Activated CD4-positive, alpha-beta T cell treated with anti-CD3 and anti-CD28 coated beads, Interleukin-2, amount 50 U/mL, for 24 hours (primary cell): ENCODE measurements at places on chromosomes 5 and 9.

- DNase-seq, result no peak
Measured at GRCh38 chr5:34012791-34013190, 4.9 kb upstream of the AMACR start.

DNA sequence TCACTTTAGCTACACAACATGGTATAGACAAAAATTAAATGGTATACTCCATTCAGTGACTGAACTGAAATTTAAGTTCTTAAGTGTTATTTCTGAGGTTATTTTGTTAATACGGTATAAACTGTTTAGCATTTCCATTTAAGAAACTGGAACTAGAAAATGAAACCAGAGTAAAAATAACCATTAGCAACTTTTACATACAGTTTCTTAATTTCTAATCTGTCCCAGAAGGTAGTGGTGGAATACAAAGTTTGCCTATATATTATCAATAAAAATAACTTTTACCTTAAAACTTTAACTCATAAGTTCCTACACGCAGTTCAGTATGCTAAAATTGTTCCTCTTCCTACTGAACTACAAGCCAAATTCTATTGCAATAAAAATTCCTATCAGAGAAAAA lies 10.3 kb downstream of the GOLPH3 start:
- no peak for DNase-seq

DNA sequence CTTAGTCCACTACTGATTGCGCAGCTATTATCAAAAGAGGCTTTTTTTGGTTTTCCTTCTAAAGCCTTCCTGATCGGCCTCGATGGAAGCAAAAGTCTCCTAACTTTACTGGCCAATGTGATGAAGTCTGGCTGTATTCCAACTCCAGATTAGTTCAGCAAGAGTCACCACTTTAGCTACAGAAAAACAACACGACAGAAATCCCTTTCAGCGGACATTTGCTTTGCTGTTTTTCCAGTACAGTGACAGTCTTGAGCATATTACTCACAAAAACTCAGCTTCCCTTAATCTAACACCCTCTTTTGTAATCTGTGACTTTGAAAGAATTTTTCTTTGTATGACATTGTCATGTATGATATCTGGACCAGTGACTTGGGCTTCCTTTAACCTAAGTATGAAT lies 95.7 kb downstream of the HOMER1 start:
- no peak for DNase-seq

DNA sequence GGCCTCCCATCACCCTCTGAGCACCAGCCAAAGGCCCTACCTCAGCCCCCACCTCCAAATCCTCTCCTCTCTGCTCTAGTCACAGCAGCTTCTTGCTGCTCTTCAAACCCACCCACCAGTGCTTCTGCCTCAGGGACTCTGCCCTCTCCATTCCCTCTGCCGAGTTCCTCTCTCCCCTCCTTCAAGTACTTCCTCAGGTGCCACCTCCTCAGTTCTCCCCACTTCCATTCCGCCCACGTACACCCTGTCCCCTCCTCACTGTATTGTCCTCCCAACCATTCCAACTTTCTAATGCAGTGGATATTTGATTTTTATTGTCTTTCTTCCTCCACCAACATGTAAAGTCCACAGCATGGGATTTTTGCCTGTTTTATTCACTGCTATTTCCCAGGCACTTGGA lies 43.2 kb downstream of the C5orf15 start:
- no peak for DNase-seq

GRCh38 chr9:120837921-120838320 lies 4.8 kb downstream of the PSMD5 start:
- no peak for DNase-seq

DNA sequence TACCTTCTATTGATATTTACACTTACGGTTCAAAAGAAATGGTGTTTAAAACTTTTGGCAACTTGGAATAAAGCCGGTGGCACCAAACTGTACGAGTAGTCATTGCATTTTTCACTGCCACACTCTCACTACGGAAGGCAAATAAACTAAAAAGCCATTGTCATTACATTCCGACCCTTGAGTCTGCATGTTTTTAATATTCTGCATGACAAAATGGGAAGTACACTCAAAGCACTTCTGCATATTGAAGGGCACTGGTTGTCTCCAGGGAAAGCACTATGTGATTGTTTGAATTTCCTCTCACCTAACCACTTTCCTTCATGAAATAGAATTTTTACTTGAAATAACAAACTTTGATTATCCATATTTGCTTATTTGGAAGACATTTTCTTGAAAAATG lies 426.3 kb downstream of the CETN3 start:
- DNase-seq, result no peak

GRCh38 chr5:11429254-11429653 lies 475.0 kb downstream of the CTNND2 start:
- DNase-seq, result no peak

DNA sequence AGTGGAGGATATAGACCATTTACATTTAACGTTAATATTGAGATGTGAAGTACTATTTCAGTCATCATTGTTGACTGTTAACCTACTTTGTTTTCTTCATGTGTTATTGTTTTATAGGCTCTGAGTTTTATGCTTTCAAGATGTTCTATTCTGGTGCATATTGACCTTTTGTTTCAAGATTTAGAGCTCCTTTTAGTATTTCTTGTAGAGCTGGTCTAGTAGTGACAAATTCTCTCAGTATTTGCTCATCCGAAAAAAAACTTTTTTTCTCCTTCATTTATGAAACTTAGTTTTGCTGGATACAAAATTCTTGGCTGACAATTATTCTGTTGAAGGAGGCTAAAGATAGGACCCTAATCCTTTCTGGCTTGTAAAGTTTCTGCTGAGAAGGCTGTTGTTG lies 91.3 kb downstream of the INVS start:
- DNase-seq, result no peak

GRCh38 chr5:143263272-143263810 lies 140.1 kb downstream of the NR3C1 start:
- no peak for DNase-seq

GRCh38 chr9:134469041-134469875 lies 143.0 kb downstream of the RXRA start:
- no peak for DNase-seq

DNA sequence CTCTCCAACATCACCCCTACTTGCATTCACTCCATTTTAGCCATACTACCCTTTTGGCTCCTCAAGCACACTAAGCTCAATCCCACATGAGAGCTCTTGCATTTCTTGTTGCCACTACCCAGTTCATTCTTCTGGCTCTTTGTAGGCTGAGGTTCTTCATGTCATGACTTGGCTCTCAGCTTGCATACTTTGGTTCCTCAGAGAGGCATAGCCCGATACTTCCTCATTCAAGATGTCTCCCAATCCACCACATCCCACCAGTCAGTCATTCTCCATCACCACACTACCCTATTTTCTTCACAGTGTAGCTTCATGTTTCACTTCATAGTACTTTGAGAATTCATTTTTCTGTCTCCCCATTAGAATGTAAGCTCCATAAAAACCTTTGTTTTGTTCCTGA lies 116.7 kb downstream of the NR6A1 start:
- DNase-seq, result no peak

- no peak for DNase-seq
Measured at GRCh38 chr5:180333661-180334060, 19.5 kb downstream of the GFPT2 start.

- no peak for DNase-seq
Measured at GRCh38 chr9:27487927-27488326, 36.2 kb upstream of the IFNK start.

- no peak for DNase-seq
Measured at GRCh38 chr5:50822761-50823160, 156.3 kb downstream of the PARP8 start.

- no peak for DNase-seq
Measured at GRCh38 chr9:127500399-127500798, 49.1 kb downstream of the LRSAM1 start.

DNA sequence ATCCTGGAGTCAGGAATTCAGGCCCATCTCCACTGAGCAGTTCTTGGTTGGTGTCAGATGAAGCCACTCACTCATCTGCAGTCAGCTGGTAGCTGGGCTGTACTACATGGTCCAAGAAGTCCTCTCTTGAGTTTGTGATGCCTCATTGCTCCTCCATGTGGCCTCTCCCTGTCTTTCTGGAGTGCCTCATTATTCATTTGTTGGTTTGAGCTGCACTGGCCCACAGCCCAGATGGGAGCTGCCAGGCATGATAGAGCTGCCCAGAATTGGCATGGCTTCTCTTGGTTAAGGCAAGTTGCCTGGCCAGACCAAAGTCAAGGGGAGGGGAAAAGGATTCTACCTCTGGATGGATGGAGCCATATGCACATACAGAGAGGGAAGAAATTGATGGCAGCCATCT lies 8.0 kb downstream of the PTCD2 start:
- DNase-seq, result no peak

- no peak for DNase-seq
Measured at GRCh38 chr5:81572201-81572600, 178.3 kb upstream of the ACOT12 start.

GRCh38 chr5:110354311-110354710 lies 372.2 kb downstream of the TMEM232 start:
- DNase-seq, result no peak

DNA sequence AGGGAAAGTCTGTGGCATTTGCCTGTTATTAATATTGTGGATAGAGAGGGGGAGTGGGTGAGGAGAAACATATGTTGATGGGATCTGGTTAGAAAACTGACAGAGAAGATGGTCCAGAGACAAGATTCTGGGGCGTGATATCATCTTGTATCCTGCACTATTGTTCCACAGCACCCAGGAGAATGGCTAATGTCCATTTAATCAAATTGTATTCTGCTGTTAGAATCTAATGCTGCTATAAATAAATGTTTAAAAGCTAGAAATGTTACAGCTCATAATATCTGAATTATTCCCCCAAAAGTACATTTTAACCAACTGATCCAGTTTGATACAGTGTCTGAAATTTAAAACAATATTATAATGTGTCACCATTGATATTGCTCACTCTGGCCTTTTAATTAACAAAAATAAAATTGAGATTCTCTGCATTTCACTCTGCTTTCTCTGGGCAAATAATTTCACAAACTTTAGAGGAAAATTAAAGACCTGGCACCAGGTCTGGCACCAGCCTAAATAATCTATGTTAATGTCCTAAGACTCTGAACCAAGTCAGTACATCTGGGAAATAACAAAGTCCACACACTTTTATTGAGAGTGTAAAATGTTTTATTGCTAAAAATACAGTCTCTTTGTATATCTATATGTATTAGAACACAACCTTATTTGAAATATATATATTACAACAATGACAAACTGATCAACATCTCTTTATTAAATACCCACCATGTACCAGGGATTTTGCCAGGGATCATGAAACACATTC lies 18.8 kb downstream of the HTR4 start:
- no peak for DNase-seq
